ENCODE measurements at places on chromosomes 3 and 15.

DNA sequence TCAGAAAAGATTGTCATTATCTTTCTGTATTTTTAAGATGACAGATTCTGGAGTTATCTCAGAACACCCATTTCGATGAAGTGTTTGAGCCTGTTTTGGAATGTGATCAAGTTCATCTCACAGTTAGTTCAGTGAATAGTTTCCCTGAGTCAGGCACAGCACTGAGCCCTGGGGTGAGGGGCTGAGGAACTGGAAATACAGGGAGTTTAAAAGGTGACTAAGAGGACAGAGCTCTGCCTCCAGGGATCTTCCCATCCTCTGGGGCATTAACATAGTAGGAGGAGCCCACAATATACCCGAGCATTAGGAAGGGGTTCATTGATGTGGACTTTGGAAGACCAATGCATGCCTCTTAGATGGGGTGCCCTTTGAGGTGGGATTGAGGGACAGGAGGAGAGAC, 355.1 kb downstream of the CLSTN2 start:
- no peak for ATAC-seq

GRCh38 chr3:13484851-13485590, 4.9 kb downstream of the HDAC11 start:
- no peak for ATAC-seq

DNA sequence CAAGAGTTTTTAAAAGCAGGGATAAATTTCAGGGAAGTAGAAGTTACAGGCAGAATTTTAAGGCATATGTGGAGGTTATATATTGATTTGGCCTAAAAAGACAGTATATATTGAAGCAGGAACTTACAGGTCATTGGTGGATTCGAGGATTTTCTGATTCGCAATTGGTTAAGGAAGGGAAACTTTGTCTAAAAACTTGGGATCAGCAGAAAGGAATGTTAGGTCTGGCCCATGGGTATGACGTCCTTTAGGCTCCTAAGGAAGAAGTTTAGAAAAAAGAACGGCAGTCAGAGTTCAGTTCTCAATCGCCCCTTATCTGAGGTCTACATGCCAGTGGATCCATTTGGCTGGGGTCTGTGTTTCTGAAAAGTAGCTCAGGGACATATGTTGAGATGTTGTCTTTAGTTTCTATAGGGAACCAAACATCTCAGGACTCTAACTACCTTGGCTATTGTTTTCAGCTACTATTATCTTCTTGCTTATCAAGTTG, 33.2 kb upstream of the ACP3 start:
- ATAC-seq, result no peak

DNA sequence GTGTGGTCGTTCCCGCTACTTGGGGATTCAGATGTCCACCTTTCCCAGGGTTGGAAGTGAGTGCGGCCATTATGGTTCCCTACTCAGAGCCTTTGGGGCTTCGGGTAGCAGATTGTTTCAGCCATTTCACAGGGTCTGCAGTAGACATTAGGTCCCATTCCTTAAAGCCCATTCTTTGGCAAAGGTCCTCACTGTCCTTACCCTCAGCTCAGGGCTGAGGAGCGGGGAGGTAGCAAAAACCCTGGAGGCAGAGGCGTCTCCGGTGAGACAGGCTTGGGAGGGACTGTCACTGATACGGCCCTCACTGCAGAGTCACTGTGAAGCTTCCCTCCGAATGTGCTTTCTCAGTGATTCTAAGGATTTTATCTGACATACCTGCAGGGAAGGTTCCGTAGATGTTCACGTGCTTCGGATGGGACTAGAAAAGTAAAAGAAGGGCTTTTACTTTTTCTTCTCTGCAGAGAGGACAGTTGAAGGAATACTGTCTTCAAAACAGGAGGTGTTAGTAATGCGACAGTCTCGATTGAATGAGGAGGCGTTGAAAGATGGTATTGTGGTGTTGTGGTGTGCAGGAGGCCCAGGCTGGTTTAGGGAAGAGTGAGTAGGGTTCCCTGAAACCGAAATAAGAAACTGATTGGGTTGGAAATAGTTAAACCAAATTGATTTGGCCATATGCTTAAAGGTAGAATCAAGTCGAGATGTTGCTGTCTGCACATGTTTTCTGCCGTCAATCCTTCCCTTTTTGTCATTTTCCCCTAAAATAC, 630 bp downstream of the ATP6V1A start:
- no peak for ATAC-seq

GRCh38 chr15:75112848-75113492, 88.7 kb upstream of the C15orf39 start:
- peak; percentile 74 for ATAC-seq

GRCh38 chr3:110697961-110698360, 373.7 kb upstream of the NECTIN3 start:
- no peak for ATAC-seq

GRCh38 chr3:99747915-99748314, 69.7 kb upstream of the CMSS1 start:
- ATAC-seq, result no peak

GRCh38 chr3:152192050-152192449, 76.7 kb upstream of the MBNL1 start:
- no peak for ATAC-seq

- ATAC-seq, result peak; percentile 64
These were observed 25.0 kb downstream of the LSM3 start for GRCh38 chr3:14203521-14204079.

DNA sequence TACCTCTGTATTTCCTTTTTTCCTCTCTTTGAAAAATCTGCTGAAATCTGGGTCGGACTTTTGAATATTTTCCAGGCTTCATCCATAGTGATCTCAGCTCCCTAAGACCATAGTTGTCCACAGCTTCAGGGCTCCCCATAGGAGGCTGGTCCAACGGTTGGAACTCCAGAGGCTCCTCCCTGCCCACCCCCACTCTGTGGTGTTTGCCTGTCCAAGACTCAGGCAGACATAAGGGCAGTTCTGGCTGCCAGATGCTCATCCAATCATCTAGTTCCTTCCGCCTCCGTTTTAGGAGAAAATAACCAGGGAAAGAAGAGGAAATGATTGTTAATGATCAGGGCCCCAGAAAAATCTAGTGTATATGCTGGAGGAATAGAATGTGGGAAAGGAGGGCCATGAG, 27.9 kb upstream of the PRTG start:
- no peak for ATAC-seq

DNA sequence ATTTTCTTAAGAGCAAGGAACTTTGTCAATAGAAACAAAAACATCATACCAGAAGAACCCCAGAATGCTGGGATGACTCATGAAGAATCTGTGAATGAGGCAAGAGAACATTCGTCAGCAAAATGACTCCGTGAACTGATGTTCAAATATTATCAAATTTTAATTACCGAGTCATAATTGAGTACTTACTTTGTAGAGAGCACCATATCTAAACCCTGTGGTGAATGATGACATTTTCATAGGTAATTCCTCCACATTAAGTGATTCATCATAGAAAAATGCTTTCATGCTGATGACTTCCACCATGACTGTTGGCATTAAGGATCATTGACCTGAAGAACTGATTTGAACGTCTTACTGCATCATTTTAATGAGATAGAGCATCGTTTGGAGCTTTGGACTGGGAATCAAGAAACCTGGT, 56.3 kb downstream of the PPARG start:
- no peak for ATAC-seq

GRCh38 chr3:33403756-33404155, 36.4 kb downstream of the UBP1 start:
- ATAC-seq, result no peak

- ATAC-seq, result no peak
These were observed 14.0 kb upstream of the CCDC80 start for GRCh38 chr3:112654979-112655378.

- ATAC-seq, result no peak
These were observed 6.9 kb downstream of the SELENOT start for GRCh38 chr3:150609988-150610387.

GRCh38 chr3:127490271-127491023, 100.1 kb downstream of the TPRA1 start:
- ATAC-seq, result no peak

GRCh38 chr3:143814443-143814889, 33.8 kb downstream of the SLC9A9 start:
- ATAC-seq, result no peak

- ATAC-seq, result no peak
These were observed 250.3 kb downstream of the EDEM1 start for GRCh38 chr3:5437783-5438323.

- peak; percentile 57 for ATAC-seq
These were observed 254.8 kb upstream of the EOMES start for GRCh38 chr3:27976933-27977332.

GRCh38 chr3:58897646-58898045, 152.2 kb downstream of the CFAP20DC start:
- no peak for ATAC-seq

DNA sequence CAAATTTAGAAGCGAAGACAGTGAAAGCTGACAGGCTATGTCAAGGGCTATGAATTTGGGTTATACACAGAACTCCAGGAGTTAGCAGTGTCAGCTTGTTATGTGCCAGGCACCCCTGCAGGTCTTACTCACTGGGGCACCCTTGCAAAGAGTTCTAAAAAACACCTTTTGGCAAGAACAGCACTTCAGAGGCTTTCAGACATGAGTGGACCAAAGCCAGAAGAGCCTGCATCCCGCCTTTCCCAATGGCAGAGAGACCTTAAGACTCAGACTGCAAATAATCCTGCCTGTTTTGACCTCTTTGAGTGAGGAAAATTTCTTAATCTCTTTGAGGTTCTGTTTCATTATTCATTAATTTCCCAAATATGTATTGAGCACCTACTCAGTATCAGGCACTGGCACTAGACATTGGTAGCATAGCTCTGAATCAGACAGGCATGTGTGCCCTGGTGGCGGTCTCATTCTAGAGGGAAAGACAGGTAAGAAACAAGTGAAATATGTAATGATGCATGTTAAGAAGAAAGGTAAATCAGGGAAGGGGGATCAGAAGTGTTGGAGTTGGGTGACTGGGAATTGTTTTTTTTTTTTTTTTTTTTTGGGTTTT, 280.0 kb downstream of the KBTBD8 start:
- no peak for ATAC-seq

DNA sequence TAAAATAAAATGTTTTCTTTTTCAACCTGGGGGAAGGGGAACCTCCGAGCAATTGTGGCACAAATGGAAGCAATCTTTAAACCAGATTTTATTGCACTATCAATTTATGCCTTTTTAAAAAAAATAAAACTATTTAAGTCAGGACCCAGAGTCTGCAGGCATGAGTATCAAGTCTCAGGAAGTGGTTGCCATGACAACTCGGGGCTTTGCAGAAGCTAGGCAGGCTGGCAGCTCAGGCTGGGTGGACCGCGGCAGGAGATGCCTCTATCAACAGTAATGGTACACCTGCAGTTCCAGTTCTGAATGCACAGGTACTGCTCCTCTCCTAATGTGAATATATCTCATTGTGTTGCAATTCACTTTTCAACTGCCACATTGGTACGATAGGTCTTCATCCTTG, 447.7 kb downstream of the GABRG3 start:
- ATAC-seq, result no peak

- no peak for ATAC-seq
These were observed 8.1 kb upstream of the MAPK6 start for GRCh38 chr15:52010633-52011595.

DNA sequence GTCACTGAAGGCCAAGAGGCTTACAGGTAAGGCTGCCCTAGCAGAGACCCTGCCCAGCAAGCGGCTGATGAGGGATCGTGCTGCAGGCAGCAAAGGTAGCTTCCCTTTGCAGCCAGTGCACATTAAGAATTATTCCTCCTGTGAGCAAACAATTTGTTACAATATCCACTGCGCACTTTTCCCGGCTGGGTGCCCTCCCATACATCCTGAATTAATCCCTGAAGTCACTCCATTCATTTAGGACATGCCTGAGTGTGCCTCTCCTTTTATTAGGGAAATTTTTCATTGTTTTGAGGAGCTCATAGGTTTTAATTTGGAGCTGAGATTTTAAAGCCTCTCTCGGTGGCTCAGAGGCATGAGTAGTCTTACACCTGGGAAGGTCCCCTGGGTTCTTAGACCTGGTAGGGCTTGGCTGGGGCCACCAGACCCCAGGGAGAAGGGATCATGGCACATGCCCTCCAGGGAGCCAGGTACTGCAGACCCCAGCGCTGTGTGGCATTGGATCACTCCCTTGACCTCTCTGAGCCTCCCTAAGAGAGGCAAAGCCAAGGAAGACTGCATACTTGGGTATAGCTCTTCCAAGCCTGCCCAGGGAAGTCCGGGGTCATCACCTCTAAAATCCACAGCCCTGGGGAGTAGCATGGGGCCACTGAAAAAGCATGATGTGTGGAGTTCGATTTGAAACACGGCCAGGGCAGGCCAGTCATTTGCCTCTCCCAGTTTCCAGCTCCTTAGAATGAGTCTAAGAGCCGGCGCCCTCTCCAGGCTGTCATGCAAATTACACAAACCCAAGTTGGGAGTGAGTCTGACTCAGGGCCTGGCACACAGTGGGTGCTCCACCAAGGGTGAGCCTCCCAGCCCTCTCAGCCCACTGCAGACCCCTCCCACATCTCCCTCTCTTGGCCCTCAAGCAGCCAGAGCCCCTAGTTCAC, 151.9 kb upstream of the LINGO1 start:
- no peak for ATAC-seq

- no peak for ATAC-seq
These were observed 57.9 kb downstream of the APBA2 start for GRCh38 chr15:28943611-28944230.

- no peak for ATAC-seq
These were observed 759 bp upstream of the TTBK2 start for GRCh38 chr15:42921342-42921731.

DNA sequence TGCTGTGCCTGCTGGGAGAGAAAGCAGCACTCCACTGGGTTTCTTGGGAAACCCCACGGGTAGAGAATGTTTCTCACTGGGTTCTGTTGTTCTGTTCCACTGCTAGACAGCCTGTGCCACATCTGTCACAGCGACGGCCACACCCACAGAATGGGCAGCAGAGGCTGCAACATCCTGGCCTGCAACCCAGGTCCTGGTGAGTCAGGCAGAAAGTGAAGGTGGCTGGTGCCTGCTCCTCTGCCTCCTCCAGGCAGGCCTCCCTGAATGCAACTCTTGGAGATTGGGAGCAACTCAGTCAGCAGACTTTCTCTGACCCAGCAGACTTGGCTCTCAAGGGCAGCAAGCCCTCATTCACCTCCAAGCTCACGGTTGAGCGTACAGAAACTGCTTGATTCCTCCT, 13.0 kb downstream of the C3orf18 start:
- ATAC-seq, result no peak

GRCh38 chr15:24645627-24646026, 29.9 kb upstream of the NPAP1 start:
- ATAC-seq, result no peak

- ATAC-seq, result no peak
These were observed 201.2 kb upstream of the NSMCE3 start for GRCh38 chr15:29470794-29471193.

DNA sequence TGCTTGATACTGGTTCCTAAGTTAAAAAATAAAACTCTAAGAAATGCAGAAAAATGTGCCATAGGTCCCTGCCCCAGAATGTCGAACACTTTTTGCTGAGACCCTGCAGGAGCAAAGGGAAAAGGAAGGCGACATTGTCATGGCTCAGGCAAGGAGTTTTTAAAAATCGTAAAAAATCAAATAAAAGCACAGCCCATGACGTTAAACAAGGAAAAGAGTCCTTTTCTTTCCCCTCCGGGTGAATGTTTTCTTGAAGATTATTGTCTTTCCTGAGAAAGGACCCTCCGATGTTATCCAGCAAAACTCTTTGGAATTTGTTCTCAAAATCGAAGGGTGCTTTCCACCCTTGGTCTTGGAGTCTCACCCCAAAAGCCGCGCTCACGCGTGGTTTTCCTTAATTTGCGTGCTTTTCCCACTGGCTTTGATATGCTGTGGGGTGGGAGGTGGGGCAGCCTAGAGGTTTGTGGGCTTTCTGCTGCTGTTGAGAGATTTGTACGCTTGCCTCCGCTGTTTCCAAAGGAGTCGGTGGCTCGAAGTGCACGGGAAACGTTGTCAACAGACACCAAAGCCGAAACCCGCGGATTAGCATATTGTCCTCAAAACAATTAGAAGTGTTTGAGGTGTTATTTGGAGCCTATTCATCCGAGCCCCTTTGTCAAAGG, 2.9 kb downstream of the SOX14 start:
- ATAC-seq, result no peak

Measured in stimulated activated memory B cell treated with anti-CD40 and anti-IgM and Interleukin-4, amounts not matched to agents 10 μg/mL and 1 μg/mL and 100 μg/mL, for 72 hours (primary cell).